Right renal cortex interstitium (tissue), 3 donors: ENCODE measurements at places on chromosomes 13 and 19.
A peak's percentile ranks its signal among the peaks of the same experiment; 100 is the strongest.

GRCh38 chr19:54352546-54352945 lies 12.2 kb downstream of the LAIR1 start:
- DNase-seq, result no peak

DNA sequence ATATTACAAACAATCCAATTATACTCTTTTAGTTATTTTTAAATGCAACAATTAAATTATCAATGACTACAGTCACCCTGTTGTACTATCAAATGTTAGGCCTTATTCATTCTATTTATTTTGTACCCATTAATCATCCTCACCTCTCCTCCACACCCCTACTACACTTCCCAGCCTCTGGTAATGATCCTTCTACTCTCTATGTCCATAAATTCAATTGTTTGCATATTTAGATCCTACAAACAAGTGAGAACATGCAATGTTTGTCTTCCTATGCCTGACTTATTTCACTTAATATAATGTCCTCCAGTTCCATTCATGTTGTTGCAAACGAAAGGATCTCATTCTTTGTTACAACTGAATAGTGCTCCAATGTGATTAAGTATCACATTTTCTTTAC lies 1414.6 kb downstream of the SLITRK1 start:
- DNase-seq, result no peak

DNA sequence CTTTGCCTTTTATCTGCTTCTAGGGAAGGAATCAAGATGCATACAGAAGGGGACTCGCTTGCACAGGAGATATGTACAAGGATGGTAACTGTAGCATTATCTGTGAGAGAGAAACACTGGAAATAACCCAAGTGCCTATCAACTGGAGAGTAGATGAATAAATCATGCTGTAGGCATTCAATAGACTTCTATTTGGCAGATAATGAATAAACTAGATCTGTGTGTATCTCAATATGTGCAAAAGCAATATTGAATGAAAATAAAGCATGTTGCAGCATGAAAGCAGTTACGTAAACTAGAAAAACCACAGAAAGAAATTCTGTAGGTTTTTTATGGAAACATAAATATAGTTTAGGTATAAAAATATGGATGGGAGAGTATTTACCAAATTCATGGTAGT lies 38.6 kb upstream of the RGCC start:
- no peak for DNase-seq

GRCh38 chr19:49766930-49767299 lies at the start of gene AP2A1:
Gene AP2A1 (plus strand): TSS chr19:49767001. CDS start chr19:49767134, 133 bp downstream.
- DNase-seq, result no peak

GRCh38 chr13:47809411-47809810 lies 191.7 kb downstream of the SUCLA2 start:
- no peak for DNase-seq

- no peak for DNase-seq
These were observed 25.3 kb upstream of the ZNF14 start for GRCh38 chr19:19758164-19758563.

DNA sequence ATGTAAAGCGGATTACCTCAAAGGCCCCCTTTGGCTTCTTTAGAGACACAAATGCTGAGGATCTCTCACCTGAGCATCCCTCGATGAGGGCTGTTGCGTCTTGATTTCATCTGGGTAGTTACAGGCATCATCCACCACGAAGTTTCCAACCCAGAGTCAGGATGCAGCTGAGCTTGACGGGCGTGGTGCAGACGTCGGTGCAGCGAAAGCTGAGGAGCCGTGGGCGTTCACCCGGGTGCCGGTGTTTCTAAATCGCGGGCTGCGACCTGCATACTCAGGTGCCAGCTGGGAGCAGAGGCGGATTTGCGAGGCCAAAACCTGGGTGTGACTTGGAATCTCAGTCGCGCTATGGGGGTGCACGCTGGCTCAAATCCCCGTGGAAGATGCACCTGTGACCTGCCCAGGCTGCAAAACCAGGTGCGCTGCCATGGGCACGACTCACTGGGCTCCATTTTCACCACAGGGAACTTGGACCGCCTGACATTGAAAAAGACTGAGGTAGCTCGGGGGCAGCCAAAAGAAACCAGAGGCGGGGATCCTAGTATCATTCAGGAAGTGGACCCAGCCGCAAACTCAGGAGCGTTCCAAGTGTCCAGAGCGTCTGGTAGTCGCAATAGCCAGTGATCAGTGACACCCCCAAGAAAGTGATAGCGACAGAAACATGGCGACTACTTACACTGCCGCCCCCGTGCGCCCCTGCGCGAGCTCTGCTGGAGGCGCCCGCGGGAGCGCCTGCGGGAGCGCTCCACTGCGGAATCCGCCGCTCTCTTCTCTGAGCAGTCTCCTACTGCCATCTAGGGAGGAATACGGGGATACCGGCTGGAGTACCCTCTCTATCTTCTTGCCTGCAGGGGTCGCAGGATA lies 36.4 kb upstream of the IGFL4 start:
- peak; percentile 65 for DNase-seq
